ENCODE measurements at places on chromosomes 12 and 14. TPM values are rescaled to one million over a fixed set of nuclear protein-coding genes. Genes with fewer than 3 reads are reported as not detected.

NCKAP5L gene
- polyA plus RNA-seq: 4.3 TPM

EGLN3 gene
- polyA plus RNA-seq: 2.5 TPM

NGDN gene
- polyA plus RNA-seq: 74.9 TPM

ALDH2 gene
- 0.45 TPM for polyA plus RNA-seq

DNA sequence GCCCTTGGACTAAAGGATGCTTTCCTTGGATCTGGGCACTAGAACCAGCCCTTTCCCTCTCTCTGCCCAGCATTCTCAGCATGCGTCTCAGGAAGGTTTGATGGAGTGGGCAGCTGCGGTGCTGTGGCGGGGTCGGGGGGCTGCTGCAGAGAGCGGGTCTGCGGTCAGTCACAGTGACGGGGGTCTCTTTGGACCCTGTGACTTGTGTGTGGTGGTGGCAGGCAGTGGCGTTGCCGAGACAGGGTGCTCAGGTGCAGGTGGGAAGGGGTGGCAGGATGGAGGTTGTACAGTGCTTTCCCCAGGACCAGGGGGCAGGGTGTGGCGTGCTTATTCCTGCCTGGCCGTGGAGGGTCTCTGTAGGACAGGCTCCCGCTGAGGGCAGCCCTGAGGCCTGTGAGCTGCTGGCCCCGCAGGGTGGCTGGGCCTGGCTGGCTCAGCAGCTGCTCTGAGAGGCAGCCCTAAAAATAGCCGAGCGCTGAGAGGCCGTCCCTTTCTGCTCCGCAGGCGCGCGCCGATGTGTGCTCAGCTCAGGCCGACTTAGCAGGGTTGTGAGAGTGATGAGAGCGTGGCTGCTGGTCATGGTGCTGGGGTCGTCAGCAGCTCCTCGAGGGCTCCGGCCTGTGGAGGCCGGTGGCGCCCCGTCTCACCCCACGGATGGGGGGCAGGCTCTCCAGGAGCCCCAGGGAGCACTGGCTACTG is 9.7 kb downstream of the PACS2 start:
- H3K27ac ChIP-seq: no peak overlapping the region
- no peak overlapping the region for H3K4me3 ChIP-seq
- H3K27me3 ChIP-seq: no peaks in the 10 kb centered on the region
- H3K36me3 ChIP-seq: no peaks in the 10 kb centered on the region
- H3K4me1 ChIP-seq: no peaks in the 10 kb centered on the region

- H3K36me3 ChIP-seq: no peaks in the 10 kb centered on the region
- H3K27me3 ChIP-seq: no peaks in the 10 kb centered on the region
- no peak overlapping the region for H3K27ac ChIP-seq
- no peaks in the 10 kb centered on the region for H3K4me1 ChIP-seq
- DNase-seq: no peak
- no peak overlapping the region for H3K4me3 ChIP-seq
Measured at GRCh38 chr12:19547271-19547671, 108.0 kb downstream of the AEBP2 start.

DNA sequence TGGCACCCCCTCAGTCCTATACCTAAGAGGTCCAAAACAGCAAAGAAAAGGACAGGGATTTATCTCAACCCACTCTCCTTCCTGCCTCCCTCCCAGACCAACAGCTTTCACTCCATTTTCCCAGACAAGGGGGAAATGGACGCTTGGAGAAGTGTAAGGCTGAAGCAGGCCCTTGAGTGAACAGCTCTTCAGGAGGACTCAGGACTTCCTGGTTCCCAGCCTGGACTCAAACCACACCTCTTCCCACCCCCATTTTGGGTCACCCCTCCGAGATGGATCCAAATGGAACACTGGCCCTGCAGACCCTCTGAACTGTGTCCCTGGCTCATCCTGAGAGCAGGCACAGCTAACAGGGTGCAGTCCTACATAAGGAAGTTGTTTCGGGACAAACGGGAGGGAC is 2.7 kb downstream of the KMT2D start:
- H3K4me1 ChIP-seq: peaks cover 58% of the 10 kb centered on the region
- H3K27ac ChIP-seq: peak overlapping the region; percentile 90
- no peaks in the 10 kb centered on the region for H3K27me3 ChIP-seq
- peaks cover 23% of the 10 kb centered on the region for H3K36me3 ChIP-seq

- H3K36me3 ChIP-seq: no peaks in the 10 kb centered on the region
- peak overlapping the region; percentile 76 for H3K4me3 ChIP-seq
- peak overlapping the region; percentile 97 for H3K27ac ChIP-seq
- peak; percentile 13 for DNase-seq
- H3K27me3 ChIP-seq: no peaks in the 10 kb centered on the region
Measured at GRCh38 chr14:77098529-77099353, 683 bp downstream of the CIPC start.

GRCh38 chr12:39503439-39503838 is 60.5 kb upstream of the KIF21A start:
- no peaks in the 10 kb centered on the region for H3K36me3 ChIP-seq
- H3K4me3 ChIP-seq: no peak overlapping the region
- no peaks in the 10 kb centered on the region for H3K4me1 ChIP-seq
- H3K27me3 ChIP-seq: no peaks in the 10 kb centered on the region
- H3K27ac ChIP-seq: no peak overlapping the region

- H3K4me1 ChIP-seq: peaks cover 12% of the 10 kb centered on the region
- H3K36me3 ChIP-seq: no peaks in the 10 kb centered on the region
- no peak overlapping the region for H3K4me3 ChIP-seq
- no peak for DNase-seq
Measured at GRCh38 chr12:6887460-6887859, 14.4 kb upstream of the SPSB2 start.

- peak overlapping the region; percentile 53 for H3K4me3 ChIP-seq
- H3K27me3 ChIP-seq: no peaks in the 10 kb centered on the region
- DNase-seq: no peak
- H3K27ac ChIP-seq: no peak overlapping the region
Measured at GRCh38 chr12:53097207-53097563, 282 bp upstream of the IGFBP6 start.

DNA sequence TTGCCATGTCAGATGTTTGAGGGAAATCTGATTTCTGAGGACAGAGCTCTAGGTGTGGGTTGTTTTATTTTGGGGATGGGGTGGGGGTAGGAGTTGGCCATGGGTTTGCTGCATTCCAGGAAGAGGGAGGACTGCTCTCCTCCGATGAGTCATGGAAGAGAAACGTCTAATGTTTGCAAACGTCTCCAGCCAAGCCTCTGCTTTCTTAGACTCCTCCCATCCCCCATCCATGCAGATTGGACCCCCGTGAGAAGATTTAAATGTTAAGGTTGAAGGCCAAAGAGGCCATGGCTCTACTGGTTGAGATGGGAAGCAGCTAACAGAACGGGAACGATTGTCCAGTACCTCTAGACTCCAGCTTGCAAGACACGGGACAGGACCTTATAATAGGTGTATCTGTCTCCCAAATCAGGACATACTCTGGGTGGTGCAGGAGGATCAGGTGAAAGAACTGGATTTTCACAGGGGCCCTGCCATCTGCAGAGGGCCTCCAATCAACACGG is 11.4 kb upstream of the ATP2A2 start:
- H3K4me3 ChIP-seq: no peak overlapping the region
- peak overlapping the region; percentile 54 for H3K27ac ChIP-seq
- H3K4me1 ChIP-seq: no peaks in the 10 kb centered on the region
- no peaks in the 10 kb centered on the region for H3K36me3 ChIP-seq

DNA sequence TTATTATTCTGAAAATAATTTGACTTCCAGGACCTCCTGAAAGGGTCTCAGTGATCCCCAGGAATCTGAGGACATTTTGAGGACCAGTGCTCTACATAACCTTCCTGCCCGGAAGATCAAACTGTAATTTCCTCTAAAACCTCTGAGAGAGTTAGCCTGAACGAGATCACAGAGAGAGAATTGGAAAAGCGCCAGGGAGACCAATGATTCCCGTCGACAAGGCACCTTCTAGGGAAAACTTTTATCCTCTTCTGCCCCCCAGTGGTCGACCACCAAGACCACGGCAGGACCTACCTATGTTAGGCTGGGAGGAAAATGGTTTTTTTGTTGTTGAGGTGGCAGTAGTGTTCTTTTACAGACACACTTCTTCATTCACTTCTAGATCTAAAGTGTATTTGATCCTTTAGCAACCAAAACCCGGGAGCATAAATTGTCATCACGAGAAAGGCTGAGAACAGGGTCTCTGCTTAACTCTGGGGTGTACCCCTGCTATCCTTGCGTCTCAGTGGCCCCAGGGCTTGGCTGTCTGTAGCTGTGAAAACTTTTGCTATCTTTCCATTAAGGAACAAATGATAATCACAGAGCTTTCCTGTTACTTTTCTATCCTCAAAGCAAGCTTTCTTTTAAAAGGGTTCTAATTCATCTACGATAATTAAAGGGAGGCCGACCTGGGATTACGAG is 62.9 kb upstream of the NID2 start:
- no peaks in the 10 kb centered on the region for H3K36me3 ChIP-seq
- no peak overlapping the region for H3K4me3 ChIP-seq

GRCh38 chr12:69225251-69225910 is 14.0 kb upstream of the CPSF6 start:
- H3K4me1 ChIP-seq: no peaks in the 10 kb centered on the region
- no peaks in the 10 kb centered on the region for H3K36me3 ChIP-seq
- no peaks in the 10 kb centered on the region for H3K27me3 ChIP-seq

GRCh38 chr14:21320913-21321312 is 41.0 kb downstream of the RPGRIP1 start:
- no peak for DNase-seq
- H3K4me1 ChIP-seq: no peaks in the 10 kb centered on the region
- no peak overlapping the region for H3K4me3 ChIP-seq
- H3K27ac ChIP-seq: no peak overlapping the region

GRCh38 chr12:132284071-132284826 is 45.1 kb downstream of the GALNT9 start:
- H3K36me3 ChIP-seq: no peaks in the 10 kb centered on the region
- H3K4me1 ChIP-seq: peaks cover 10% of the 10 kb centered on the region
- peaks cover 20% of the 10 kb centered on the region for H3K27me3 ChIP-seq
- no peak for DNase-seq
- H3K4me3 ChIP-seq: no peak overlapping the region

DNA sequence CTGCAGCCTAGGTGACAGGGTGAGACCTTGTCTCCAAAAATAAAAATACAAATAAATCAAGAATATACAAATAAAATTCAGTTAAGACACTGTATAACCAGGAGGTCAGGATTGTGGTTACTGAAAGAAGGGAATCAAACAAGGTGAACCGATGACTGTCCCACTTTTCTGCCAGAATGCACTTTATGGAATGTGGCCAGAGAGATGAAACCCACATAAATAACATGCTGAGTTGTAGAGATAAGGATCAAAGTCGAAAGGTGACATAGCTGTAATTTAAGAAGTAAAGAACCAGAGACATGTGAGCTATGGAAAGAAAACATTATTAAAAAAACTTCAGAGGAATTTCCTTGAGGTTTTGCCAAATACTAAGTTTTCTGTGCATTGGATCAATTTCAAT is 1098.2 kb upstream of the USP15 start:
- no peak overlapping the region for H3K27ac ChIP-seq
- no peak for DNase-seq
- no peaks in the 10 kb centered on the region for H3K27me3 ChIP-seq

- no peak for DNase-seq
- H3K27me3 ChIP-seq: no peaks in the 10 kb centered on the region
- H3K4me1 ChIP-seq: peaks cover 9% of the 10 kb centered on the region
- no peak overlapping the region for H3K4me3 ChIP-seq
Measured at GRCh38 chr12:131589221-131589897, 121.5 kb upstream of the SFSWAP start.

GRCh38 chr12:14942196-14942931 is 4.0 kb upstream of the ERP27 start:
- DNase-seq: no peak
- no peaks in the 10 kb centered on the region for H3K27me3 ChIP-seq
- H3K36me3 ChIP-seq: peaks cover 55% of the 10 kb centered on the region
- H3K27ac ChIP-seq: no peak overlapping the region

GRCh38 chr14:27672047-27672446 is 1074.2 kb upstream of the NOVA1 start:
- no peaks in the 10 kb centered on the region for H3K27me3 ChIP-seq
- H3K27ac ChIP-seq: no peak overlapping the region
- DNase-seq: no peak
- H3K4me1 ChIP-seq: no peaks in the 10 kb centered on the region
- H3K36me3 ChIP-seq: no peaks in the 10 kb centered on the region

DNA sequence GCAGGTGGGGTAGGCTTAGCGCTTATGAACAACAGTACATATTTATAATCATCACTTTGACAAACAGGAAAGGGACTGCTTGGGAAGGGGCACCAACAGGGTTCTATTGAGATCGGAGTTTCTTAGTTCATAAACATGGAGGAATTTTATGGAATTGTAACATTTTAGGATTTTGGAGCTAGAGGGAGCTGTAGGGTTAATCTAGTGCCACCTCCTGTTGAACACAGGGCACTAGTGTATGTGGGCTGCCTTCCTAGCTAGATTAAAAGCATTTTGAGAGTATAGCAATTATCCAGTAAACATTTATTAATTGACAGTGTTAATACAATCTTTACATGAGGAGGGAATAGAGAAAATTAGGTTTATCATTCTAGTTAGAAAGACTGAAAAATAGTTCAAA is 23.1 kb upstream of the TBC1D30 start:
- no peaks in the 10 kb centered on the region for H3K36me3 ChIP-seq
- no peak overlapping the region for H3K27ac ChIP-seq
- no peak for DNase-seq
- H3K4me3 ChIP-seq: no peak overlapping the region
- H3K4me1 ChIP-seq: no peaks in the 10 kb centered on the region

GRCh38 chr12:31773223-31773750 is 44.5 kb upstream of the AMN1 start:
- H3K4me1 ChIP-seq: peaks cover 11% of the 10 kb centered on the region
- no peaks in the 10 kb centered on the region for H3K36me3 ChIP-seq
- DNase-seq: no peak
- no peak overlapping the region for H3K4me3 ChIP-seq

DNA sequence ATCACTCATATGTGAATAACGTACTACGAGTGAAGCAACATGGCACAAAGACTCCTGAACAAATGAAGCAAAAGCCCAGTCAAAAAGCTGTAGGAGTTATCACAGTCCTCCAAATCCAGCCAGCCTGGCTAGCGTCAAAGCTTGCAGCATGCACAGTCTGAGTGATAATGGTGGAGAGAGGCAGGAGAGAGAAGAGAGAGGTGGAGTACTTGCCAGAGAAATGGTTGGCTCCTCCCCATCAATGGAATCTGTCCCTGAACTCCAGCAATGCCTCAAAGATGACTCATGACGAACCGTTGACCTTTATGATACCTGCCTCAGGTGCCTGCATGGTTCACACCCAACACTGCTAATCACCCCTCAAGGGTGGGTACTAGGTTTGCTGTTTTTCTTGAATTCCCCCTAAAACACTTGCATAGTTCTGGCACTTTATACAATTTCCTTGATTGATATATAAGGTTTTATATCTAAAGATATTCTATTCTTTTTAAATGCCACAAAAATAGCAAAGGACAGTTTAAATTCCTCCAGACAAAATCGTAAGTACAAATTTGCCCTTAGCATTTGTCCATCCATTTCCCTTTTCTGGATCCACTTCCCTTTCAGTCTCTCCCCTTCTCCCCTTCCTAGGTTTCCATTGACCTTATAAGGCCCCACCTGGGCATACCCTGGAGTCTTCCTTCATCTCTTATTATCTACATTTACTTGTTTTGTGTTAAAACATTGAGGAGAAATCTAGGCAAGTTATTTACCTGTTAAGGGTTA is 10.2 kb downstream of the ARHGDIB start:
- H3K4me1 ChIP-seq: peaks cover 97% of the 10 kb centered on the region
- peak overlapping the region; percentile 62 for H3K4me3 ChIP-seq
- peaks cover 42% of the 10 kb centered on the region for H3K36me3 ChIP-seq
- H3K27me3 ChIP-seq: no peaks in the 10 kb centered on the region
- H3K27ac ChIP-seq: peak overlapping the region; percentile 8

GRCh38 chr12:39816671-39817185 is 197.1 kb upstream of the ABCD2 start:
- H3K36me3 ChIP-seq: no peaks in the 10 kb centered on the region
- H3K4me3 ChIP-seq: no peak overlapping the region
- no peak overlapping the region for H3K27ac ChIP-seq
- H3K4me1 ChIP-seq: no peaks in the 10 kb centered on the region
- no peaks in the 10 kb centered on the region for H3K27me3 ChIP-seq
- DNase-seq: no peak

Measured in CD8-positive, alpha-beta memory T cell (primary cell).